Endothelial cell of umbilical vein (primary cell): ENCODE measurements at places on chromosomes 5 and 9.

GRCh38 chr5:460273-460625 lies 17.3 kb downstream of the EXOC3 start:
- no peaks in the 10 kb centered on the region for H3K27me3 ChIP-seq
- H3K27ac ChIP-seq = no peak overlapping the region
- peaks cover 5% of the 10 kb centered on the region for H3K36me3 ChIP-seq
- H3K4me3 ChIP-seq = no peak overlapping the region
- no peak for DNase-seq

- H3K36me3 ChIP-seq = no peaks in the 10 kb centered on the region
- H3K27me3 ChIP-seq = no peaks in the 10 kb centered on the region
- H3K27ac ChIP-seq = no peak overlapping the region
- H3K4me3 ChIP-seq = no peak overlapping the region
- no peak for DNase-seq
Measured at GRCh38 chr9:81851340-81851739, 76.9 kb upstream of the SPATA31D4 start.

- H3K27ac ChIP-seq = no peak overlapping the region
- no peak overlapping the region for H3K4me3 ChIP-seq
- no peaks in the 10 kb centered on the region for H3K4me1 ChIP-seq
- no peaks in the 10 kb centered on the region for H3K36me3 ChIP-seq
- DNase-seq = no peak
- H3K27me3 ChIP-seq = no peaks in the 10 kb centered on the region
Measured at GRCh38 chr5:22908129-22908528, 55.0 kb upstream of the CDH12 start.

- no peaks in the 10 kb centered on the region for H3K27me3 ChIP-seq
- H3K36me3 ChIP-seq = no peaks in the 10 kb centered on the region
- DNase-seq = no peak
- no peak overlapping the region for H3K4me3 ChIP-seq
- H3K27ac ChIP-seq = no peak overlapping the region
- H3K4me1 ChIP-seq = no peaks in the 10 kb centered on the region
Measured at GRCh38 chr5:133685402-133686018, 73.2 kb upstream of the FSTL4 start.

DNA sequence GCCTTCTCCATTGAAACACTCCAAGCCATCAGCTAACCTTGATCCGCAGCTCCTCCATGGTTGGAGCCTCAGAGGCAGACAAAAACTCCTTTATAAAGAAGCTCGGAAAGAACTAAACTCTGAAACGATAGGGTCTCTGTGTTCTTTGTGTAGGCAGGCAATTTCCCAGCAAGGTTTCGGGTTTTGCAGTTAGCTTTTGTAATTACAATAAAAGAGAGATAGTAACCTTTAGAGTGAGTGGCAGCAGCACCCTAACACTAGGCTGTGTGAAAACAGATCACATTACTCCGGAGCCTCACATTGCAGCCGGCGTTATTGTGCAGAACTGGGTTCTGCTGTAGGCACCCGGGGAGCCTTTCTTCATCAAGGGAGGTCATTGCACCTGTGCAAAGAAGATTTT lies 115.8 kb upstream of the MAP3K1 start:
- no peak overlapping the region for H3K4me3 ChIP-seq
- H3K36me3 ChIP-seq = no peaks in the 10 kb centered on the region
- H3K4me1 ChIP-seq = no peaks in the 10 kb centered on the region
- H3K27me3 ChIP-seq = peaks cover 7% of the 10 kb centered on the region

DNA sequence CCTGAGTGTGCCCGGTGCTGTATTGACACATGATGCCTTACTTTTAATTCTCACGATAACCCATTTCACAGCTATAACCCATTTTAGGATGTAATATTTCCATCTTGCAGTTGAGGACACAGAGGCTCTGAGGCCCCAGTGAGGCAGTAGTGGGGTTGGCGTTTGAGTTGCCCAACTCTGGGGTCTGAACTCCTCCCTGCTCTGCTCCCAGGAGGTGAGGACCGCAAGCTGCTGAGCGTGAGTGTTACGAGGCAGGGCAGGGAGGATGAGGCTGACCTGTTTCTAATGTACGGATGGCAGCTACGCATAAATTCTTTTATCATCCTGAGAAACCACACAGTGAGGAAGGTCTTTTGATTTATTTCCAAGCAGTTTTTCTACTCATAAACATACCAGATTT lies 11.4 kb downstream of the LRRC8A start:
- peaks cover 26% of the 10 kb centered on the region for H3K4me1 ChIP-seq
- H3K4me3 ChIP-seq = no peak overlapping the region
- H3K27me3 ChIP-seq = no peaks in the 10 kb centered on the region
- peak overlapping the region; percentile 55 for H3K27ac ChIP-seq
- peaks cover 34% of the 10 kb centered on the region for H3K36me3 ChIP-seq

GRCh38 chr5:127840198-127840524 lies 137.0 kb downstream of the CCDC192 start:
- DNase-seq = no peak
- H3K36me3 ChIP-seq = no peaks in the 10 kb centered on the region

- DNase-seq = peak; percentile 3
- H3K27ac ChIP-seq = no peak overlapping the region
- H3K4me1 ChIP-seq = no peaks in the 10 kb centered on the region
- no peak overlapping the region for H3K4me3 ChIP-seq
Measured at GRCh38 chr5:88558366-88558765, 289.7 kb upstream of the TMEM161B start.

- no peak overlapping the region for H3K27ac ChIP-seq
- no peak for DNase-seq
- H3K27me3 ChIP-seq = no peaks in the 10 kb centered on the region
- peaks cover 2% of the 10 kb centered on the region for H3K4me1 ChIP-seq
- no peaks in the 10 kb centered on the region for H3K36me3 ChIP-seq
Measured at GRCh38 chr5:142955628-142956027, 185.5 kb downstream of the ARHGAP26 start.

GRCh38 chr5:13498279-13498678 lies 446.2 kb downstream of the DNAH5 start:
- DNase-seq = no peak
- no peaks in the 10 kb centered on the region for H3K4me1 ChIP-seq
- no peak overlapping the region for H3K4me3 ChIP-seq

- H3K36me3 ChIP-seq = no peaks in the 10 kb centered on the region
- no peaks in the 10 kb centered on the region for H3K4me1 ChIP-seq
- H3K27me3 ChIP-seq = no peaks in the 10 kb centered on the region
Measured at GRCh38 chr5:23820765-23821471, 313.5 kb downstream of the PRDM9 start.

- DNase-seq = no peak
- no peak overlapping the region for H3K4me3 ChIP-seq
- H3K36me3 ChIP-seq = no peaks in the 10 kb centered on the region
- H3K4me1 ChIP-seq = no peaks in the 10 kb centered on the region
Measured at GRCh38 chr9:7739595-7739994, 60.0 kb downstream of the DMAC1 start.

DNA sequence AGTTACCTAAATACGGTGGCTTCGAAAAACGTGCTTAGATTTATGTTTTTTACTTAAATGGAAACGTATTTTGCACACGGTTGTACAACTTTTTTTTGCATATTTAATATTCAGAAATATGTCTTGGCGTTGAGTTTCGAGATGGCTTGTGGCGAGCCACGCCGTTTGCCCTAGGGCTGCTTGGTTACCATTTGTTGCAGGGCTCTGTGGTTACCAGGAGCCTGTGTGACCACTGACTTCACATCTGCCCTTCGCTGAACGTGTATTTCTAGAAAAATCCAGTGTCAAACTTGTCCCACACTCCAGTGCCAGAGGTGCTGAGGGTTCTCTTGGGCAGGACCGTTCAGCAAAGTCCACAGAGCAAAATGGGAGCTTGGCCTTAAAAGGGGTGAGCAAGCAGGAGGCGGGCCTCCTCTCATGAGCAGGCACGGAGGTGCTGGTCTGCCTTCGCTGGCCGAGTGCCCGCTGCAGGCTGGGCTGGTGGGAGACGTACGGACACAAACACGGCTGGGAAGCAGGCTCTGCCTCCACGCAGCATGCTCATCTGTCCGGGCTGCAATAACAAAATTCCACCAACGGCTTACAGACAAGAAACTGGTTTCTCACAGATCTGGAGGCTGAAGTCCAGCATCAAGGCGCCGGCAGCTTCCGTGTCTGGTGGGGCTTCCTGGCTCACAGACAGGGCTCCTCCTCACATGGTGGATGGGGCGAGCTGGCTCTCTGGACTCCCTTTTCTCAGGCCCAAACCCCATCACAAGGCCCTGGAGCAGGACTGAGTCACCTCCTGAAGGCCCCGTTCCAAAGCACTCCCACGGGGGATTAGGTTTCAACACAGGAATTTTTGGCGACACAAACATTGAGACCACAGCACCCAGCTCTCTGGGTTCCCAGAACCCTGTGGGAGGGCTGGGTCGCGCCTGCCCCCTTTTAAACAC lies 5.4 kb downstream of the MRPL36 start:
- H3K4me1 ChIP-seq = peaks cover 44% of the 10 kb centered on the region
- no peak overlapping the region for H3K27ac ChIP-seq
- H3K27me3 ChIP-seq = no peaks in the 10 kb centered on the region
- peaks cover 14% of the 10 kb centered on the region for H3K36me3 ChIP-seq
- no peak for DNase-seq
- H3K4me3 ChIP-seq = no peak overlapping the region

- H3K4me3 ChIP-seq = no peak overlapping the region
- H3K27ac ChIP-seq = no peak overlapping the region
- no peak for DNase-seq
- no peaks in the 10 kb centered on the region for H3K36me3 ChIP-seq
Measured at GRCh38 chr9:106896695-106897094, 33.7 kb downstream of the ZNF462 start.

DNA sequence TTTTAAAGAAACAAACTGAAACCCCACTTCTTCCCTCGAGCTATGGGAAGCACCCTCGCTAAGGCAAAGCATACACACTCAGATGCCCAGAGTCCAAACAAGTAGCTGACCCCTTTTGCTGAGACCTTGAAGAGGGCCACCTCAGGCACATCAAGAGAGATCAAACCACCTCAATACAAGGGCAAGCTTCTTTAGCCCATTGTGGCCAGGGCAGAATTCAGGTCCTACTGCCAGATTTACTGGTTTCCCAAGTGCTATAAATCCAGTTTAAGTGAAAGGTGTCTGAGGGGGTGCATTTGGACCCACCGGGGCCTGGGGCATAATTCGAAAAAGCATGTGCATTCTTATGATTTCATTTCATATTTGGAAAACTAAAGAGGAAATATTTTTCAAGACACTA lies 40.4 kb downstream of the NEURL1B start:
- H3K36me3 ChIP-seq = no peaks in the 10 kb centered on the region
- H3K4me3 ChIP-seq = no peak overlapping the region
- no peak for DNase-seq
- no peaks in the 10 kb centered on the region for H3K4me1 ChIP-seq

DNA sequence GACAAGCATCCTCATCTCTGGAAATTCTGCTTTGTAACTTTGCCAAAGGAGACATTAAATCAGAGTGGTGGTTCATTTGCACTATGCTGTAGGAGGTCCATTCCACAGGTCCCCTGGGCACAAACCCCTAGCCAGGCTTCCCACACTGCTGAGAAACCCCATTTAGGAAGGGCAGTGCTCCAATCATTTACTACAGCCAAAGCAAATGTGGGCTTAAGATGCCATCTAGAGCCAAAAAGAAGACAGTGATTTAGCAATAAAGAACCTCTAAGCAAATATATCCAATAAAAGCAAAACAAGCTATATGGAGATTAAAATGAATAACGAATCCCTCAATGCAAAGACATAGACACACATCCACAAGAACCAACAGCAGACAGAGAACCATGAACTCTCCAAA lies 129.0 kb upstream of the ALDH1B1 start:
- no peaks in the 10 kb centered on the region for H3K36me3 ChIP-seq
- H3K27ac ChIP-seq = no peak overlapping the region
- peak; percentile 53 for DNase-seq
- H3K4me3 ChIP-seq = no peak overlapping the region
- no peaks in the 10 kb centered on the region for H3K4me1 ChIP-seq

DNA sequence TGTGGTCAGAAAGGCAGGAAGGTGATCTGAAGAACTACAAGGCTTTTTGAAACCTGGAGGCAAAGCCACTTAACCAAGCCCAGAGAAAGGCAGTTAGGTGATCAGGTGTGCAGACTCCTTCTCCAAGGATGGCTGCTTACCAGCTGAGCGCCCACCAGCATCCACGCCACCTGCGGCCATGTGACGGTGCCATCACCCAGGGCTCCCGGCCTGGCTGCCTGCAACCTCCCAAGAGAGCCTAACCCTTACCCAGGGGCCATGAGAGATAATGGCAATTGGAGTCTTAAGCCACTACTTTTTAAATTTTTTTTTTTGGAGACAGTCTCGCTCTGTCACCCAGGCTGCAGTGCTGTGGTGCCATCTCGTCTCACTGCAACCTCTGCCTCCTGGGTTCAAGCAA lies 33.1 kb upstream of the PHYKPL start:
- DNase-seq = no peak
- H3K27me3 ChIP-seq = no peaks in the 10 kb centered on the region
- no peaks in the 10 kb centered on the region for H3K36me3 ChIP-seq
- no peak overlapping the region for H3K4me3 ChIP-seq
- H3K27ac ChIP-seq = no peak overlapping the region

GRCh38 chr5:157860898-157861890 lies 2.2 kb upstream of the CLINT1 start:
- no peaks in the 10 kb centered on the region for H3K36me3 ChIP-seq
- peaks cover 14% of the 10 kb centered on the region for H3K4me1 ChIP-seq
- DNase-seq = no peak

DNA sequence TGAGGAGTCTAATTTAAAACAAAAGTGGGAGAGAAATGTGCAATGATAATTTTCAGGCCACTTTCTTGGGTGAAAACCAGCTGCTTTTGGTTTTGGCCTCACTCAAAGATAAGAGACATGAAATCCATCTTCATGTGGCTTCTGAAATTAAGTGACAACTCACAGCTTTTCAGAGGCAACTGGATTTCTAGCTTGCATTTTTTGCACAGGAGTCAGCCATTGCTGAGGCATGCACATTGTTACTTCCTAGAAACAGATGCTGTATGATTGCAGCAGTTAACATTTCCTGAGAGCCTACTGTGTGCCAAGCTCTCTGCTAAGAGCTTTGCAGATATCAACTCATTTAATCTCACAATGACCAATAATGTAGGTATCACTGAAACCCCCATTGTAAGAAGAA lies 562.6 kb downstream of the NR2F1-AS1 start:
- DNase-seq = no peak
- H3K27me3 ChIP-seq = no peaks in the 10 kb centered on the region
- no peaks in the 10 kb centered on the region for H3K36me3 ChIP-seq
- H3K27ac ChIP-seq = no peak overlapping the region

DNA sequence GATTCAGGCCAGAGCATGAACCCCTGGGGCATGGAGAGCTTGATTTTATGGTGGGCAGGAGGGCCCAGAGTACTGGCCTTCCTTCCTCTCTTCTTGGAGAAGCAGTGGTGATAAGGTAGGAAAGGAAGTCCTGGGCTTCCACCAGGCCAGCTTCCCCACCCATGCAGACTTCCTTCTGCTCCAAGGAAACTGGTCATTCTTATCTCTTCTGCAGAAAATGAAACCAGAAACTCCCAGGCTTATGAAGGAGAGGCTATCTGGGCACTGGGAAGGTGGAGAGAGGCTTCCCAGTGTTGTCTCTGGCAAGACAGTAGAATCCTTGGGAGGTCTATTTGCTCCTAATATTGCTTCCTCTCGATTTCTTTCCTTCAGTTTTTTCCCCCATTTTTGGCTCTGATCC lies 110.5 kb upstream of the EQTN start:
- H3K27me3 ChIP-seq = no peaks in the 10 kb centered on the region
- H3K4me3 ChIP-seq = no peak overlapping the region
- no peak for DNase-seq
- no peaks in the 10 kb centered on the region for H3K36me3 ChIP-seq
- H3K4me1 ChIP-seq = no peaks in the 10 kb centered on the region
- H3K27ac ChIP-seq = no peak overlapping the region
